ENCODE measurements at places on chromosomes 6 and 20. TPM values are rescaled to one million over a fixed set of nuclear protein-coding genes. Genes with fewer than 3 reads are reported as not detected.

Gene TREM2
- total RNA-seq, result not detected

Gene FAM162B
- not detected for total RNA-seq

DNA sequence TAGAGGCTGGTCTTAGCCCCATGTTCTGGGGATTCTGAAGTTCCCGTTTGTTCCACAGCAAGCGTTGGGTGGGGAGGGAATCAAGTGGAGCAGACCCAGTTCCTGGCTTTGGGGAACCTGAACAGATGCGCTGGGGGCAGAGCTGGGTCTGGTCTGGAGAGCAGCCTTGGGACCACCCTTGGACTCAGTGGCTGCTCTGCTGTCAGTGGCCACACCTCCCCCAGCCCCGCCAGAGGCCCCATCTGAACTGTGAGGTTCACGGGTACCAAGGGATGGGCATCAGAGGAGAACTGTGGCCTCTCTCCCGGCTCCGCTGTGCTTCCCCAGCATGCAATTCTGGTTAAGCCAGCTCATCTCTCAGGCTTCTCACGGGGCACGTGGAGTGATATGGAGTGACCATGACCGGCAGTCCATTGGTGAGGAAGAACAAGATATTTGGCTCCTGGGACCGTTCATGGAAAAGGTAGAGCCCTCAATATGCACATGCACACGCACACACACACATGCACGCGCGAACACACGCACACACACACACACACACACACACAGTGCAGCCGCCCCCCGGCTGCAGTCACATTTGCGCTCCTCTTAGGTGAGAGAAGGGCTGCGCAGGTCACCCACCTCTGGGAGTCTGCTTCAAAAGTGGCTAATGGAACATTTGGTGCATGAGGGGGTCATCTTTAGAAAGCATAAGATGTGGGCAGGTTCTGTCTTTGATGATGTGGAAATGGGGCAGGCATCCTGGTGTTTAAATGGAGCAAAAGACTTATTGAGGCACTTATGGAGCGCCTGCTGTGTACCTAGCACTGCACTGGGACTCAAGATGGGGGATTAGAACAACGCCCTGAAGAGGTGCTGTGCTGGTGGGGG, 6.0 kb downstream of the DLGAP4 start:
- no peak for DNase-seq

Gene PROKR2
- not detected for total RNA-seq

Gene PLAGL1
- 16.3 TPM for total RNA-seq

Gene COL9A3
- not detected for total RNA-seq

GRCh38 chr20:24895898-24896658, 53.0 kb upstream of the CST7 start:
- DNase-seq, result no peak

GRCh38 chr6:11732036-11732631, 46.5 kb downstream of the ADTRP start:
- DNase-seq, result peak; percentile 84

- no peak for DNase-seq
Measured at GRCh38 chr6:42251911-42252637, 34.4 kb upstream of the MRPS10 start.

GRCh38 chr6:35432291-35432690, 19.8 kb upstream of the FANCE start:
- DNase-seq, result no peak

DNA sequence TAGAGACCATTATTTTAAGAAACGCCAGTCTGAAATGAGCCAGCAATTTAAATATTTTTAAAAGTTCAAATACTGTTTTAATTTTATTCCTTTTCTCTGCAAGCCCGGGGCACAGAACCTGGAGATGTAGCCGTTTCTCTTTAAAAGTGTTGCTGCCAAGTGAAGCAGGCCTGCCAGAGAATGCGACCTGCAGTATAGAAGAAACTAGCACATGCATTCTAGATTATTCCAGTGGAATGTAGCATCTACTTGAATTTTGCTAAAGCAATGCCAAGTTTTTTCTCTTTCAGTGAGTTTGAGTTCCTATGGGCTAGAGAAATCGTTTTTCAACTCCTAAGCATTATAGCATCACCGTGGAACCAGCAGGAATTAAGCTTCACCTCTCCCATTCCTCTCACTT, 101.3 kb downstream of the QRSL1 start:
- DNase-seq, result no peak

DNA sequence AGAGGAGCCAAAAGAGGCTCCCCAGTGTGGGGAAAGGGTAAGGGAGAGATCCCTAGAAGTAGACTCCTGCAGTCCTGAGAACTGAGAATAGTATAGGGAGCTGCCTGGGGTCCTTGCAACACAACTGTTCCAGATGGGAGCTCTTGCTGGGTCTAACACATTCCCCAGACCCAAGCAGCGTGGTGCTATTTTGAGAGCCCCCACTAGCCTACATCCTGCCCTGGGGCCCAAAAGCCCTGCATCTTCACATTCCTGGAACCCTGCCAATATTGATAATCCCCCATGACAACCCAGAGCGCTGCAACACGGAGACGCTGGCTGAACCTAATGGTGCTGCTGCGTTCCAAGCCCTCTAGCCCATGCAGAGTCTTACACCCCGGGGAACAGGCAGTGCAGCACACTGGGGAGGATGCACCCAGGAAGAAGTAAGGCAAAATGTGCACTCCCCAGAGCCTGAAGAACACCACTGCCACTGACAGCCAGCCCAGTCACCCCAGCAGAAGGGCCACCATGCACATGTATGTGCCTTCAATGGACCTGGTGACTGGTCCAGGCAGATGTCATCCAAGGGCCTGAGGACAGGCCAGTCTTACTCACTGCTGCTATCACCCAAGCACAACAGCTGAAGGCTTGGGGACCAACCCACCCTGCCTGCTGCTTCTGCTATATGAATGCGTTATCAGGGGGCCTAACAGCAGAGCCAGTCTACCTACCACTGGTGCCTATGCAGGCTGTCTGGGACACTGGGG, 7.0 kb upstream of the RNF217 start:
- no peak for DNase-seq

GRCh38 chr6:126531286-126531685, 191.4 kb downstream of the CENPW start:
- DNase-seq, result no peak
